ENCODE measurements at places on chromosomes 16 and 17.

DNA sequence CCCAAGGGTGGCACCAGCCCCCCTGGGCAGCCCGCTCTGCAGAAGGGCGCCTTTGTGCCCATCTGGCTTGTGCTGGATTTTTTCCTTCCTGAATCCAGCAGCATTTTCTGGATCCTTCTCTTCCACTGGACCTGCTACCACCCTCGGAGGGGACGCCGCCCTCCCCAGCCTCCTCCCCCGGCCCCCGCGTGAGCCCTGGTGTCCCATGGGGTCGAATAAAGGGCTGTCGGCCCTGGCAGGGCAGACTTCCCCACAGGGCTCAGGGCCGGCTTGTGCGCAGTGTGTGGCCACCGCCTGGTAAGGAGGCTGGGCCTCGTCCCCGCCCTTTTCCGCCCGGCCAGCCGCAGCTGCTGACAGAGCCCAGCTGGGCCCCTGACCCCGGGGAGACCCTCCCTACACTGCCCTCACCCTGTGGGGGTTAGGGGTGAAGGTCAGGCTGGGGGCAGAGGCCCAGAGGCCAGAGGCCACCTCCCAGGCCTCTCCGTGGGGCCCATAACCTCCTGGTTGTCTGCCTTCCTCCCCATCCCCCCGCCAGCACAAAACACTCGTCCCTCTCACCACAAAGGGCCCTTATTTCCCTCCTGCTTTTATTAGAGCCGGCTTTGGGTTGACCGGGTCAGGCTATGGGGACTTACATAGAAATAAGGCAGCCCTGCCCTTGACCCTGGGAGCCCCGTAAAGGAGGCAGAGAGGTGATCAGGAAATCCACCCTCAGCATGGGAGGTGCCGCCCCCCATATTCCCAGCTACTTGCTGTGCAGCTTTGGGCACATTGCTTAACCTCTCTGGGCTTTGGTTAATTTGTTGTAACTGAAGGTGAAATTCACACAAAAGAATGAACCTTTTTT is 179.3 kb upstream of the CIBAR2 start:
- DNase-seq, result peak; percentile 86

DNA sequence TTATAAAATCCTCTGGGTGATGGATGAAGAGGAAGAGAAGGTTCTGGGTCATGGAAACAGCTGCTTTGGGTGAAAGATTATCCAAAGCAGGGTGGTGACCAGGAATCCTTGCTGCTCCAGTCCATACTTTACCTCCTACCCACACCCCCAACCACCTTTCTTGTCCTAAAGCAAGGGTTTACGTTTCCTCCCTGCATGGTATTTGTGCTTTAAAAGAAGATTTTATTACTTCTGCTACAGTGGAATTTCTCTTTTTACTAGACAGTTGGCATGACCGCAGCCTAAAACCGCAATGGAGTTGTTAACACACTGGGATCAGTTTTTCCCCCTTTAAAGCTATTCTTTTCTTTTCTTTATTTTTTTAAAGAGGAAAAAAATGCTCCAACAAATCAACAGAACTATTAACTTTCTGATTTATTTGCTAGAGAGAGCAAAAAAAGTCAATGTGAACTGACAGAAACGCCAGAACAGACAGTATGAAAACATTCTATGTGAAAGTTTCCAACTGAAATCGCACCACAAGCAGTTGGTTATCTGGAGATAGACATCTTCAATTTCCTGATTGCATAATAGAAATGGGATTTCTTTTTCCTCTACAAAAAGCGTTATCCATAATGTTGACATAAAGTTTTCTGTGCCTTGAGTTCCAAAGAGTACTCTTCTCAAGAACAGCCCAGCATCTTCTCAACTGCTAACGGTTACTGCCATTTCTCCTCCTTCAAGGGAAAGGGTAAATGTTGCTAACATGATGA is 236.0 kb downstream of the IRX3 start:
- DNase-seq, result no peak

DNA sequence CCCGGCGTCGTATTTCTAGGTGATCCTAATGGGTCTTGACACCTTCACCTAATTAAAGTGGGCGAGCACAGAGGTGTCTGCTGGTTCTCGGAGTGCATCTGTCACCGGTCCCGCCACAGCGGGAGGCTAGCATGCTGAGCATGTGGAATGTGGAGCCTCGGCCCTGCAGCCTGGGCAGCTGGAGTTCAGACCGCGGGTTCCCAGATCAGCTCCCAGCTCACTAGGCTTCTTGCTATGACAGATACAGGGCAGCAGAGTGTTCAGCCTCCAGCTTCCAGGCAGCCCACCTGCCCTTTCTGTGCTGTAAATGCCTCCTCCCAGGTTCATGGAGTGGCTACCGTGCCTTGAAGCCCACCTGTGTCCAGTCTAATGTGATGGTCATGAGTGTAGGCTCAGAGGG is 166.7 kb downstream of the CPPED1 start:
- peak; percentile 17 for DNase-seq

DNA sequence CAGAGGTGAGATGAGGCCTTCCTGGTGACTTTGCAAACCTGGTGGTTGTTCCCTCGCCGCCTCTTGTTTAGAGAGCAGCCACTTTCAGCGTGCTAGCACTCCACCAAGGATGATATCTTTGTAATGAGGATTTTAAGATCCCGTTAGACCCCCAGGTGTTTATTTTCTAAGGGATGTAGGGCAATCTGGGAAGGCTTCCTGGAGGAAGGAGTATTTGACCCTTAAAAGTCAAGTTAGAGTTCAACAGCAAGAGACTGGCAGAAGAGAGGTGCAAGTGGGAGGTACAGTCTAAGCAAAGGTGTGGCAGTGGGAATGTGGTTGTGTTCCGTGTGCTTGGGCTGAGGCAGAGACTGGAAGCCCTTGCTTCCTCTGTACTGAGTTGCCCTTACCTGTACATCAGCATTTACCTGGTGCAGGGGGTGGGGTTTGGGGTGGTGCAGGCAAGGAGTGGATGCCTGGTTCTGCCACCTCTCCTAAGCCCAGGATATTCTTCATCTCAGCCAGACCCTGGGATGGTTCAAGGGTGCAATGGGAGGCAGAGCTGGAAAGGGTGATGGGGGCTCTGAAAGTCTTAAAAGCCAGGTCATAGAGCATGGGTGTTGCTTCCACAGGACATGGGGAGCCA is 83.6 kb downstream of the SDR42E1 start:
- no peak for DNase-seq

- no peak for DNase-seq
Measured at GRCh38 chr16:31213342-31213741, 577 bp upstream of the TRIM72 start.

GRCh38 chr16:21611556-21612384 is 12.4 kb downstream of the METTL9 start:
- no peak for DNase-seq

DNA sequence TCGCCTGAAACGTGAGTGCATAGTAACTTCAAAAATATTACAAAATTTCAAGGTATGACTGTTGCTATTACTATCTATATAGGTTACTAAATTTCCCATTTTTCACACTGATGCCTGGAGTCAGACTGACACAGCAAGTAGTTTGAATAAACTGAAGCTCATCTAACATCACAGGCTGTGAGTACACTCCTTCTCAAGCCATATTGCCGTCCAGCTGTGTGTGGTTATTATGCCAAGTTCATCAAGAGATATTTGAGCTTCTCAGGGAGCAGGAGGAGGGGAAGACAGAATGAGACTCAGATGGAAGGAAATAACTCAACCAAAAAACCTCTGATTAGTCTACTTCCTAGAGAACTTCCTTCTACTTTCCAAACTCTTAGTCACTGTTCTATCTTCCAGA is 473.9 kb downstream of the TOX3 start:
- no peak for DNase-seq

- DNase-seq, result no peak
Measured at GRCh38 chr17:7883781-7884386, 4.7 kb upstream of the CHD3 start.

GRCh38 chr17:63314761-63315160 is 131.3 kb downstream of the CYB561 start:
- no peak for DNase-seq

DNA sequence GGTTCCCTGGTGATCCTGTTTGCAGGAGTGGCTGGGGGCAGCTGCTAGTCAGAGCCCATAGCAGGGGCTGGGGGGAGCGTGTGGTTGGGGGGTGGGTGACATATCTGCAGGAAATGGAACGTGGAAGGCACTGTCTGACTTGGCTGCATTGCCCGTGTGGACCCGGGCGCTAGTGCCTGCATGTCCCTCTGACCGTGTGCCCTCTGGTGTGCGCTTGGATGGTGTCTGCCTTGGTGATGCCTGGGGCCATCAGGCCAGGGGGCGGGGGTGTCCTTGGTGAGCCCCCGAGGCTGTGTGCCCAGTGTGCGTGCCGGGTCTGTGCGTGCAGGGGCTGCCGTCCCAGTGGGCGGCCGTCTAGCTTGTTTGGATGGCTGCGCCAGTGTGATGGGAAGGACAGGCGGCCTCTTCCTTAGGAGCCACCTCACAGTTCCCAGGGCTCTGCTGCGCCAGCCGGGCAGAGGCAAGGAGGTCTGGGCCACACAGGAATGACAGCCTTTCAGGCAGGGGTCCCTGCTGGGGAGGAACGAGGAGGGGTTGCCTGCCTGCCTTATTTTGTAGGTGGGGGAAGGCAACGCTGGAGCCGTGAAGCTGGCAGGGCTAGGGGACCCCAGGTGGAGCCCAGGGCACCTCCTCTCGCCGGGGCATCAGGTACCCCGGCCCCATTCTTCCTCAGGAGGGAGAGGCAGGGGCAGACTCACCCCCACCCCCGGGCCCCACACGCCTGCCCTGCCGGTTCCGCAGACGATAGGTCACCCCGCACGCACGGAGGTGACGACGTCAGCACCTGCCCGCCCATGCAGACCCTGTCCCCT is 693 bp downstream of the NDRG4 start:
- DNase-seq, result peak; percentile 54

Measured in sciatic nerve (tissue), 2 donors.